ENCODE measurements at places on chromosomes 11 and 22.
A peak's percentile ranks its signal among the peaks of the same experiment; 100 is the strongest.

- no peak for DNase-seq
These were observed 24.1 kb upstream of the TUB start for GRCh38 chr11:8056810-8057463.

GRCh38 chr22:24093855-24094254 is 82.8 kb downstream of the CABIN1 start:
- DNase-seq: peak; percentile 31

GRCh38 chr11:75635066-75635862 is 33.6 kb downstream of the MAP6 start:
- no peak for DNase-seq

- peak; percentile 90 for DNase-seq
These were observed 103.2 kb downstream of the ZBTB16 start for GRCh38 chr11:114162719-114163123.

DNA sequence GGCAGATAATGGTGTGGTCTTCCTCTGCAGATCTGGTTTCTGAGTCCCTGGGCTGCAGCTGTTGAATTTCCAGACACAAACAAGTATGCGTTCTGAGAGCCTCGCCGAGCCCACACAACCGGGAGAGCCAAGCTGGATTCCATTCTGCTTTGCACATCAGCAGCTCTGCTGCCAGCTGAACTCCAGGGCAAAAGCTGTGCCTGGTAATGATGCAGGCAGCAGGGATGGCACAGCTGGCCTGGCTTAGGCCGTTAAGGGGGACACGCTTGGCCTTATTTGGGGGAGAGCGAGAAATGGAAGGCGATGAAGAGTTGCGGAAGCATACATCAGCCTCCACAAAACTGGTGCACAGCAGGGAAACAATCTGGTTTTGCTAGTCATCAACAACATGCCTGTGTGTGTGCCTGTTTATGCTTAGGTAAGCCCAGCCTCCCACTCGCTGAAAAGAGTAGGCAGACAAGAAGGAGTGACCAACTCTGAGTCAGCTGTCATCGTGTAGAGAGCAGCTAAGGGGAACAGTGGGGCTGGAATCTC is 25.1 kb downstream of the ADAMTS8 start:
- peak; percentile 76 for DNase-seq

DNA sequence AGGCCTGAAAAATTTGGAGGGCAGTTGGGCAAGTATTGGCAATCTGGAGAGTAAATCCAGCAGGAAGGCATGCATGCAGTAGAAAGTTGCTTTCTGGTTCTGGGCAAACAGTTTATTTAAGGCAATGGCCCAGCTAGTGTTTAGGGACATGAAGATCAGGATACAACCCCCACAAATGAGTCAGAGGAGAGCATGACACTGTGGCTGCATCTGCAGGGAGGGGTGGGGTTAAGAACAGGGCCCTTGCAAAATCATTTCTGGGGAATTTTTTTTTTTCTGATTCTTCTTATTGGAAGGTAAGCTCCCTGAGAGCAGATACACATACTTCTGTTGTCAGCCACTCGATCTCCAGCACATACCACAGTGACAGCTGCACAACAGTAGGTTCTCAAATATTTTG is 61.1 kb downstream of the FDX1 start:
- DNase-seq: no peak

DNA sequence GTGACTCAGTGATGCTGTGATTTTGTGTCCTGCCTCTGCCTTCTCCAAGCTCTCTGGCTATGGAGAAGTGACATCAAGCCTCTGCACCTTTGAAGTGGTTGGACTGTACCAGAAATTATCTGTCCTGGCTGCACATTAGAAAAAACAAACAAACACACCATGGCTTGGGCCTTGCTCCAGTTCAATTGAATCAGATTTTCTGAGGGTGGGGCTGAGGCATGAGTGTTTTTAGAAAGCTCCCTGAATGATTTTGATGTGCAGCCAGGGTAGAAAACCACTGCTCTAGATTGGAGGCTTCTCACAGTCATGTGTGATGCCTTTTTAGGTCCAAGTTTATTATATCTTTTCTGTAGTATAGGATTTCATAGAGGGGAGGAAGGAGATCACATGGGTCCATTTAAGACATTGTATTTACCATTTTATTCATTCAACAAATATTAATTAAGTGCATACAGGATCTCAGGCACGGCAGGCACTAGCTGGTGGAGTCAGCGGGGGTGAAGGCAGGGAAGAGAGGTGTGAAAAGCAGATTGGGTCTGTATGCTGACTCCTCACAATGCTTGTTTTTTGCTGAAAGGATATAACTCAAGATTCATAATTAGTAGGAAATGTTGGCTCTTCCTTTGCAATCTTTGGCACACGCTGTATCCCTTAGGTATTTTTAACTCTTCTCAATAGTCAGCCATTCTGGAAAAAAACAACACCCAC is 7.1 kb upstream of the VSTM5 start:
- DNase-seq: no peak

GRCh38 chr22:18085188-18085587 is 7.4 kb downstream of the PEX26 start:
- no peak for DNase-seq

DNA sequence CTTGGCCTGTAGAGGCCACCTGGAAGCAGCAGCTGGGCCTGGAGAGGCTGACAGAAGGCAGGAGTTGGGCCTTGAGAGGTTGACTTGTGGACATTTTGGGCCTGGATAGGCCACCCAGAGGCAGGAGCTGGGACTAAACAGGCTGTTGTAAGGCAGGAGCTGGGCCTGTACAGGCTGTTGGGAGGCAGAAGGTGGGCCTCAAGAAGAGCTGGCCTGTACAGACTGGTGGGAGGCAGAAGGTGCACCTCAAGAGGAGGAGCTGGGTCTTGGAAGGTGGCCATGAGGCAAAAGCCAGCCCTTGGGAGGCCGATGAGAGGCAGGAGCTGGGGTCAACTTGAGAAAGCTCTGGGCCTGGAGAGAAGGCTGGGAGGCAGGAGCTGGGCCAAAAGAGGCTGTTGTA is 45.3 kb downstream of the OR4C45 start:
- no peak for DNase-seq

DNA sequence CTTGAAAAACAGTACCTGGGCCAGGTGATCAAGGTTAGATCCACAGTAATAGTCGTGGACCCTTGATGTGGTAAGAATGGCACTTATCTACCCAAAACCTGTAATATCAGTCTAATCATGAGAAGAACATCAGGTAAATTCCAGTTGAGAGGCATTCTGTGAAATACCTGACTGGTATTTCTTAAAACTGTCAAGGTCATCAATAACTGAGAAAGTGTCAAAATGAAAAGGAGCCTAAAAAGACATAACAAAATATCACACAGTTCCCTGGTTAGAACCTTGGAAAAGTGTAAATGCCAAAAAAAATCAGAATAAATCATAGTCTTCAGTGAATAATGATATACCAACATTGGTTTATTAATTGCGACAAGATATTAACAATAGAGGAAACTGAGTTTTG is 155.4 kb upstream of the CCDC90B start:
- no peak for DNase-seq

DNA sequence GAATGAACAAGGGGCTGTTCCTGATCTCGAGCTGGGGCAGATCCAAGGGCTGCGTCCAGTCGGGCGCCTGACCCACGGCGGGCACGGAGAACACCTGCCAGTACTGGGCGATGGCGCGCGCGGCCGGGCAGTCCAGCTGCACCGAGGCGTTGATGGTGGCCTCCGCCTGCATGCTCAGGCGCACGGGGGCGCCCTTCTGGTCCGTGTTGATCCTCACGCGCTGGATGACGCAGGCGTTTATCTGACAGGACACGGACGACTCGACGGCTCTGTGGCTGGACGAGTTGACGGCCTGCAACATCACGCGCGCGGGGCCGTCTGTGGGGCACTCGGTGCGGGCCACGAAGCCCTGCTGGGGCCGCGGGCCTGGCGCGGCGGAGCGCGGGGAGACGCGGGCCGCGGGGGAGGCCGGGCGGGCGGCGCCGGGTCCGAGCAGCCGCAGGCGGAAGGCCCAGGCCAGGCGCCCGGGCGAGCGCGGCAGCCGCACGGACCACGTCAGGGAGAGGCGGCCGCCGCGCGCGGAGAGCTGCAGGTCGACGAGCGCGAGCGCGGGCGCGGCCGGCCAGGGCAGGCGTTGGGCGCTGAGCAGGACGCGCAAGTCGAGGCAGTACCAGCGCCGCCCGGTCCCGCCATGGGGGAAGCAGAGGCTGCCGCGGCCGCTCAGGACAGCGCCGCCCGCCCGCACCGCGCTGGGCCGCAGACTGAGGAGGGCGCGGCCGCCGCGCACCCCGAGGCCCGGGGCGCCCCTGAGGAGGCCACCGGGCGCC is 511 bp downstream of the PKDREJ start:
- DNase-seq: peak; percentile 77

- no peak for DNase-seq
These were observed 3.1 kb upstream of the POLD4 start for GRCh38 chr11:67356387-67356863.

GRCh38 chr11:31656051-31656450 is 146.5 kb downstream of the ELP4 start:
- DNase-seq: no peak

DNA sequence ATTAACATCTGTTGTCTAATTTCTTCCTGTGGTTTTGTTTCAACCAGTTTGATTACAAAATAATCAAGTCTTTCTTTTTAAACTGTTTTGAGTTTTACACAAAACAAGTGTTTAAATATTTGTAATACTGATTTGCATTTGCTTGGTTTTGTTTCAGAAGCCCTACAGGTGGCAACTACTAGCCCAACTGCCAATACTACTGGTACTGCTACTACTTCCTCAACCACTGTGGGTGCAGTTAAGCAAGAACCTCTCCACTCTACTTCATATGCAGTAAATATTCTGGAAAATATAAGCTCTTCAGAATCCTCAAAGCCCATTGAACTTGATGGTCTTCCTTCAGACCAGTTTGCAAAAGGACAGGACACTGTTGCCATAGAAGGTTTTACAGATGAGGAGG is 61.1 kb downstream of the QSER1 start:
- no peak for DNase-seq

GRCh38 chr11:8314916-8315315 is 51.2 kb upstream of the LMO1 start:
- DNase-seq: peak; percentile 14

GRCh38 chr11:17985517-17985916 is 27.3 kb downstream of the SERGEF start:
- DNase-seq: no peak

DNA sequence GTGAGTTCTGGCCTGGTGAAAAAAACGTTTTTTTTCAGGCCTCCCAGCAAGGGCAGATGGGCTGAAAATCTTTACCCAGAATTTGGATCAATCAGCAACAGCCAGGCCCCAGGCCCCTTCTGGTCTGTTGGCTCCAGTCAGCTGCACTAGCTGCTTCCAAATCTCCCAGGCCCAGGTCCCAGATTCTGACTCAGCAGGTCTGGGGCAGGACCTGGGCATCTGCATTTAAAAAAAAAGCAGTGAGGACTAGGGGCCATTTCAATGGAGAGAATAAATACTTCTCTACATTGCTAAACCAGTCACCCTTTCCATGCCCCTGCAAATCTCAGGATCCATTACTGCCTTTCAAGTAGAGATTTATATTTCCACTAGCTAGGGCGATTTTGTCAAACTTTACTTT is 4.3 kb downstream of the SLC15A3 start:
- DNase-seq: peak; percentile 53

GRCh38 chr11:6927030-6927617 is 898 bp downstream of the ZNF215 start:
- DNase-seq: no peak

- DNase-seq: no peak
These were observed 108.8 kb downstream of the NAV2 start for GRCh38 chr11:19821412-19821875.

- no peak for DNase-seq
These were observed 16.7 kb downstream of the ATG2A start for GRCh38 chr11:64900263-64900678.

- no peak for DNase-seq
These were observed 736.5 kb downstream of the DLG2 start for GRCh38 chr11:84890676-84891075.

- no peak for DNase-seq
These were observed 35.3 kb downstream of the ZNRF3 start for GRCh38 chr22:28918550-28919271.

- no peak for DNase-seq
These were observed 304.1 kb upstream of the TENM4 start for GRCh38 chr11:79744941-79745340.

DNA sequence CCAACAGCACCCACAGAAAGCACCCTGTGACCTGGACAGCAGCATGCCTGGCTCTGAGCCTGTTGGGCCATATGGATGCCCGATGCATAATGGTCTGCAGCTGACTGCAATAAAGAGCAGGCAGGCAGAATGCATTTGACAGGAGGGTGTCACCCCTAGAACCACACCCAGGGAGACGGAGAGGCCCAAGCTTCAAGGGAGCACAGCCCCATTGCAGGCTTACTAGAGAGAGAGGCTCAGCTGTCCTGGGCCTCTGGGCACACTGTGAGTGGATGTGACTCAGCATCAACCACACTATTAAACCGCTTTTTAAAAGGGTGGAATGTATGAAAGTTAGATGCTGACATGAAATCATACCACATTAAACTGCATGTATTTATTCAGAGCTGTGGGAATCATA is 365.3 kb downstream of the CTTN start:
- DNase-seq: no peak

- DNase-seq: no peak
These were observed 16.3 kb upstream of the C11orf87 start for GRCh38 chr11:109405671-109406070.

GRCh38 chr11:31804312-31805036 is 6.6 kb downstream of the PAX6 start:
- DNase-seq: no peak

DNA sequence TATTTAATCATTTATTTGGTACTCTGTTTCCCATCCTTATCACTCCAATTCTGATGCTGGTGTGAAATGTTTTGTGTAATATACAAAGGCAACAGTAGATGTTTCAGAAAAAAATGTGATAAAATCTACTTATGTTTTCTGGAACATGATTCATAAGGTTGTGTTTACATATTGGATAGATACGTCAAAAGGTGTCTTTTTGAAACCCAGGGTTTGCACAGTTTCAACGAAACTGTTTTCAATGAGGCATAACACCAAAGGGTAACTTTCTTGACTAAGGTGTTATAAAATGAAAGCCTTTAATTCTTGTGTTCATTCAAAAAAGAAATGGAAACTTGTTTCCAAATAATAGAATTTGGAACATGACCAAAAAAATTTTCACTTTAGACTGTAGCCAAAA is 33.8 kb upstream of the HSD17B12 start:
- DNase-seq: no peak

DNA sequence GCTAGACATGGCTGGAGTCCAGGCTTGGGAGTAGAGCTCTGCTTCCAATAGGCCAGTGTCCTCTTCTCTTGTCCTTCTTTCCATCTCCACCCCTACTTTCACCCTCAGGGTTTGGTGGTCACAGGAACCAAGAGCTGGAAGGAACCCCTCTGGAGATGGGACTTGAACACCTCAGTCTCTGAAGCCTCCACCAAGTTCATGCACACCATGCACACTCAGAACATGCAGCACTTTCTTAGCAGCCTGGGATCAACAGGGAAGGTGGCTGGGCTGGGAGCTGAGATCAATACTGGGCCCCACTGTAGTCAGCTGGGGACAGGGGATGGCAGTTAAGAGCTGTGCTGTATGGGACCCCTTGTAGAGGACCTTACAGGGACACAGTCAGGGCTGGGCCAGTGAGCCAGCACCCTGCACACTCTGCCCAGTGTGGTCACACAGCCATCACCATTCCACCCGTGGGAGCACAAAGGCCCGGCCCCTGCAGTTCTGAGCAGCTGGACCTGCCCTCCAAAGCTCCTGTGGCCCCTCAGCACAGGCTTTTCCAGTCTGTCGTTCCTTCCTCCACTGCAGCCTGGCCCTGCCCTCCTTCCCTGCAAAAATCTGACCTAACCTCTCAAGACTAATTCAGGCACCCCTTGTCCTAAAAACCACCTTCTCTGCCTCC is 47.7 kb downstream of the GAB4 start:
- no peak for DNase-seq

Measured in sciatic nerve (tissue), 2 donors.